ENCODE measurements at places on chromosomes 2 and 18.

- no peak for DNase-seq
Observed at GRCh38 chr2:240898108-240898730, 2.3 kb upstream of the MAB21L4 start.

DNA sequence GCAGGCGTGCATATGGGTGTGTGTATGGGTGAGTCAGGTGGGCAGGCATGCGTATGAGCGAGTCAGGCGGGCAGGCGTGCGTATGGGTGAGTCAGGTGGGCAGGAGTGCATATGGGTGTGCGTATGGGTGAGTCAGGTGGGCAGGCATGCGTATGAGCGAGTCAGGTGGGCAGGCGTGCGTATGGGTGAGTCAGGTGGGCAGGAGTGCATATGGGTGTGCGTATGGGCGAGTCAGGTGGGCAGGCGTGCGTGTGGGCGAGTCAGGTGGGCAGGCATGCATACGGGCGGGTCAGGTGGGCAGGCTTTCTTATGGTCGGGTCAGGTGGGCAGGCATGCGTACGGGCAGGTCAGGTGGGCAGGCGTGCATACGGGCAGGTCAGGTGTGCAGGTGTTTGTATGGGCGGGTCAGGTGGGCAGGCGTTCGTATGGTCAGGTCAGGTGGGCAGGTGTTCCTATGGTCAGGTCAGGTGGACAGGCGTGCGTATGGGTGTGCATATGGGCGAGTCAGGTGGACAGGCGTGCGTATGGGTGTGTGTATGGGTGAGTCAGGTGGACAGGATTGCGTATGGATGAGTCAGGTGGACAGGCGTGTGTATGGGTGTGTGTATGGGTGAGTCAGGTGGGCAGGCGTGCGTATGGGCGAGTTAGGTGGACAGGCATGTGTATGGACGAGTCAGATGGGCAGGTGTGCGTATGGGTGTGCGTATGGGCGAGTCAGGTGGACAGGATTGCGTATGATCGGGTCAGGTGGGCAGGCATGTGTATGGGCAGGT is 28.7 kb upstream of the KLF11 start:
- DNase-seq, result no peak

- DNase-seq, result no peak
Observed at GRCh38 chr2:237743024-237743423, 55.6 kb upstream of the RBM44 start.

- DNase-seq, result no peak
Observed at GRCh38 chr2:71858071-71858470, 289.6 kb downstream of the CYP26B1 start.

DNA sequence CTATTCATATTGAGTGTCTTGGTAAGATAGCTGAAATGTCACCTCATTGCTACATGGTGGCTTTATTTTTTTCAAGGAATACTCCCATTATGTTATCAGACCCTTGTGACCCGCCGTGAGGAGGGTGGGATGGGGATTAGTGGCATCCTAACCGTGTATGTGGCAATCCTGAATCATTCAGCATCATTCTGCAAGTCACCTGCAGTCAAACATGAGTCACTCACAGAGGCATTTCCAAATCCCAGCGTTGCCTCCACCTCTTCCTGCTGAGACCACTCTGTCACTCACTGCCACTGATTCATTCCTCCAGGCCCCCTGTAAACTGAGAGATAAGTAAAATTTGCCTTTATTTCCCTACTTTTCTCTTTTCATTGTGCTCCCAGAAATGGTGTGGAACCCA is 307.4 kb upstream of the KLHL29 start:
- no peak for DNase-seq

DNA sequence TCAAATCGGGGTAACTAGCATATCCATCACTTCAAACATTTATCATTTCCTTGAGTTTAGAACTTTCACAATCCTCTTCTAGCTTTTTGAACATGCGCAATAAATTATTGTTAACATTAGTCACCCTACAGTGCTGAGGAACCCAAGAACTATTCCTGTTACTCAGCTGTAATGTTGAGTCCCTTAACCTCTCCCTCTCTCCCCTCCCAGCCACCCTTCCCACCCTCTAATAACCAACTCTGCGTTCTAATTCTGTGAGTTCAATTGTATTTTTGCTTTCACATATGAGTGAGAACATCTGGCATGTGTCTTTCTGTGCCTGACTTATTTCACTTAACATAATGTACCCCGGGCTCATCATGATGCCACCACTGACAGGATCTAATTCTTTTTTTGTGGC is 78.6 kb upstream of the RANBP2 start:
- DNase-seq, result no peak

DNA sequence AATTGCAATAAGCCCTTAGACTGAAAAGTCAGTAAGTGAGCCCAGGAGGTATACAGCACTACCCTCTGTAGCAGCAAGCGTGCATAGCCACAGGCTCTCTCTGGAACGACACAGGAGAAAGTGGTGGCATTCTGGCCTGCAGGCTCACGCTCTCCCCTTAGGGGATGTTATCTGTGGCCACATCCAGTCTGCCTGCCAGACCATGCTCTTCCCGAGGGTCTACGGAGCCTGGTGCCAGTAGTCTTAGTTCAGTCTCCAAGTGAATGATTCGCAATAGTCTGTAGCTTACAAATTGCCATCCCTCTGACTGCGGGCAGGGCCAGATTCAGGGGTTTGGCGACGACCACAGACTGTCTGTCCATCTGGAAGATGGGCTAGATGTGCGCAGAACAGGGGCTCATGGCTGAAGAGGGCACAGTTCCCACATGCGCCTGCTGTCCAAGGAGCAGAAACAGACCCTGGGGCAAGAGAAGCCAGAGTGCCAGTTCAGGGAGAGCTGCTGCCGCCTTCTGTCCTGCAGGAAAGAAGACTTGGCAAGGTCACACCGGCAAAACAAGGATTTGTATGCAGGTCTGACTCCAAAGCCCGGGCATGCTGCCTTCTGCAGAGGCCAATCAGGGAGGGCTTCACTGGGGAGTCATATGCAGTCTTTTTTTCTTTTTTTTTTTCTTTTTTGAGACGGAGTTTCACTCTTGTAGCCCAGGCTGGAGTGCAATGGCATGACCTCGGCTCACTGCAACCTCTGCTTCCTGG is 3.5 kb upstream of the KLF11 start:
- no peak for DNase-seq

GRCh38 chr2:19051203-19051831 is 307.1 kb downstream of the OSR1 start:
- DNase-seq, result no peak

- DNase-seq, result no peak
Observed at GRCh38 chr18:41660654-41661053, 294.4 kb upstream of the PIK3C3 start.

- no peak for DNase-seq
Observed at GRCh38 chr18:34028324-34028723, 196.4 kb downstream of the NOL4 start.

GRCh38 chr18:67139899-67140298 is 376.6 kb downstream of the DSEL start:
- DNase-seq, result no peak

DNA sequence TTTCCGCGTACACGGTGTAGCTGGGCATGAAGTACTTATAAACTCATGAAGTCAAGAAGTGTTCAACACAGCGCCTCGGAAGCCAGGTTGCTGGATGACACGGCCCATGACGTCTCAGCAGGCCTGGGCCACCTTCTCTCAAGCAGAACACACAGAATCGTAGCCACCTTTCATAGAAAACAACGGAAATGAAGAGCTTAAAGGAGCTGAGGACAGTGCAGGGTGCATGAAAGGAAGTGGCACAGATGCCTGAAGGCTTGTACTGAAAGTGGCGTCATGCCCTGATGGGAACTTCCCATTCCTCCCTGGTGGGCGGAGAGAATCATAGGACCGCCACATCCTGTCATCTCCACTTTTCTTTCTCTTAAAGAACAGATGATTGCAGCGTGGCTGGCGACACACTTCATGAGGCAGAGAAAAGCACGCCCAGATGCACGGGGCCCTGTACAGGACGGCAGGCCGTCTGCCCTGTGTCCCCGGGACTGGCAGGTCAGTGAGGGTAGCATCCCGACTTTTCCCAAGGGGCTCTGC is 31.1 kb downstream of the HDAC4 start:
- peak; percentile 89 for DNase-seq

GRCh38 chr2:182055993-182056392 is 70.3 kb downstream of the PPP1R1C start:
- DNase-seq, result no peak

DNA sequence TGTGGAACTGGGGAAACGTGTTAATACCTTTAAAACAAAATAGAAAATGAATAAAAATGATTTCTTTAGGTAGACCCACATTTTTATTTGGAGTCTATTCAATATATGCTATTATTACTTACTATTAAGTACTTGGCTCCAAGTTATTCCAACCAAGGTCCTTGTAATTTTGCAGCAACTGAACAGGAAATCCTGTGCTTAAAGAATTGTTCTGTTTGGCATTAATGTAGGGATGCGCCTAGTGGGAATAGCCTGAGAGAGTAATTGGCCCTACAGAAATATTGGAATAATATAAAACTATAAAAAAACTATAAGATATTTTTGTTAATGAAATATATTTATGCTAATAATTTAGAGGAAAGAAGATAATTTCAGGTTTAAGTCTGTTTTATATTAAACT is 22.9 kb upstream of the ZSWIM2 start:
- no peak for DNase-seq

- no peak for DNase-seq
Observed at GRCh38 chr2:12970861-12971260, 254.1 kb downstream of the TRIB2 start.

DNA sequence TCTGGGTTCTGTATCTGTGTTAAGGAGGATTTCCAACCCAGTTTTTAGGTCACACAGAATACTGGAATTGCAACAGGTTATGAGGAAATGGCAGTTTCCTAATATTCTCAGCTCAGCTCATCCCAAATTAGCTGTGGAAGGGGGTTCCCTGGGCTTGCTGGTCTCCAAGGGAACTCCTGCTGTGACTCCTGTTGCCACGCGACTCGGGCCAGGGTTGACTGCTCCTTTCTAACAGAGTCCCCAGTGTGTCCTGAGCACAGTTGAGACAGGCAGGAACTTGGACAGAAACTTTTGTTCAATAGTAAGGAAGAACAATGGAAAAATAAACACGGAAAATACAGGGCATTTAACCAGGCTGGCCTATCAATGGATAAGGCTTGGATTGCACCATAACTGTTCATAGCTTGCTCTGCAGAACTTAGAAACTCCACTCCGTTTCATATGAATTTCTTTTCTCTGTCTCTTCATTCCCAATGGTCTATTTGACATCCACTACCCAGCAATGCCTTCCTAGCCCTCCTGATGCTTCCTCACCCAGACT is 3.8 kb upstream of the ROCK2 start:
- no peak for DNase-seq

DNA sequence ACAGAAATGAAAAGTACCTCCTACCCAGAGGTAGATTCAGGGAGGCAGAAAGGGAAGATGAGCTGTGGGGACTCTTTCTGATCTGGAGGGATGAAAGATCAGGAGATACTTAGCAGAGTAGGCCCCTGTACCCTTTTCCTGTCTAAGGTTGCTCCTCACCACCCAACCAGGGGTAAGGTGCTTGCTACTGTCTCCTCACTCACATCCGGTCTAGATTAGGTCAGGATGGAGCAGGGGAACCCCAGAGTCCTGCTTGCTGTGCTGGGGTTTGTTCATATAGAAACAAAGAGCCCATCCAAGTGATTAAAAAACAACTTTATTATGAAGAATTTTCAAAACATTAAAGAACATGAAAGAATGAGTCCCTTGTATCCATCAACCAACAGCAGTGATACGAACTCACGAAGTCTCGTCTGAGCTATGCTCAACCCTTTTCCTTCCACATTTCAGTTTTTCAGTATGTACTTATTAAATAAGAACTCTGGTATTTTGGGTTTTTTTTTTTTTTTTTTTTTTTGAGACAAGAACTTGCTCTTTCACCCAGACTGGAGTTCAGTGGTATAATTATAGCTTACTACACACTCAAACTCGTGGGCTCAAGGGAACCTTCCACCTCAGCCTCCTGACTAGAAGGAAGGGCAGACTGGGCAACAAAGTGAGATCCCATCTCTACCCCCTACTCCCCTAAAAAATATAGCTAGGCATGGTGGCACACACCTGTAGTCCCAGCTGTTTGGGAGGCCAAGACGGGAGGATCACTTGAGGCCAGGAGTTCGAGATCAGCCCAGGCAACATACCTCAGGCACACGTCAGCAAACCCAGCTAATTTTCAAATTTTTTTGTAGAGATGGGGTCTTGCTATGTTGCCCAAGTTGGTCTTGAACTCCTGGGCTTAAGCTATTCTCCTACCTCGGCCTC is 28.5 kb upstream of the MCFD2 start:
- DNase-seq, result peak; percentile 64

DNA sequence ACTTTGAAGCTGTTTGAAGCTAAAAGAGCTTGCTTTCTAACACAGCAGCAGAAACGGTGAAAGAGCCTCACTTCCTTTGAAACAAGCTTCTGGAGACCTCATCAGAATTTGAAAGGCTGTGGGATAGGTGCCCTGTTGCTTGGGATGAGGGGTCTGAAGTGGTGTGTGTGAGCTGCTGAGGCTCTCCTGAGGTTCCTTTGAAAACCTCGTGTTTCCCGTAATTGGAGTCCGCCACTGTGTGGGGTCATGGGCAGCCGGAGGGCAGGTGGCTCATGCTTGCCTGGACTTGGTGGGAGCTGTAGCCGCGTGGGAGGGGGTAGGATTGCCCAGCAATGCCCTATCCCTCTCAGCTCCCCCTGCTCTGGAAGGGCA is 34.4 kb downstream of the CABLES1 start:
- no peak for DNase-seq

- no peak for DNase-seq
Observed at GRCh38 chr2:169891593-169892298, 64.5 kb downstream of the UBR3 start.

- no peak for DNase-seq
Observed at GRCh38 chr18:58992301-58993231, 127.9 kb downstream of the ZNF532 start.

GRCh38 chr2:39845460-39846146 is 66.5 kb upstream of the THUMPD2 start:
- DNase-seq, result no peak

- DNase-seq, result no peak
Observed at GRCh38 chr2:134392442-134393074, 138.7 kb downstream of the MGAT5 start.

DNA sequence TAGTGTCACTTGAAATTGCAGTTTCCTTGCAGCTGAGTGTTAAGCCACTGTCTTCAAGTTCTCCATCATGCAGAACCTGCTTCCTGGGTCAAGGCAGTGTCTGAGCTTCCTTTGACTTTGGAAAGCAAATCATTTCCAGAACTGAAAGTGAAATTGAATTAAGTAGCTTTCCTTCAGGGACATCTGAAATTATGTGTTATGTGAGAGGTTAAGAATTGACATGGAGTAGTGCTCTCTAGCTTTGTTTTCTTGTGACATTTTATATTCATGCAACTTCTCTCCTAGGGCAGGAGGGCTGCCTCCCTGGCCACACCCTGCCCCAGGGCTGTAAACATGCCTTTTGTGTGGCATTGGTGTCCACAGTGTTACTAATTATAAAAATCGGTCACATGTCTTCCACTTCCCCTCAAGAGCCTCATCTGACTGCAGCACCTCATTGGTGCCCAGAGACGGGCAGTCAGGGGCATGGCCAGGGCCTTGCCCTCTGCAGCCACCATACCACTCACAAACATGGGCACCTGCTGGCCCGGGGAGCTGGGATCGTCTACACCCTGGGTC is 14.4 kb downstream of the RAB12 start:
- DNase-seq, result peak; percentile 25
